HepG2 (cell line): ENCODE measurements at places on chromosomes 16 and 17.
A peak's percentile ranks its signal among the peaks of the same experiment; 100 is the strongest.

DNA sequence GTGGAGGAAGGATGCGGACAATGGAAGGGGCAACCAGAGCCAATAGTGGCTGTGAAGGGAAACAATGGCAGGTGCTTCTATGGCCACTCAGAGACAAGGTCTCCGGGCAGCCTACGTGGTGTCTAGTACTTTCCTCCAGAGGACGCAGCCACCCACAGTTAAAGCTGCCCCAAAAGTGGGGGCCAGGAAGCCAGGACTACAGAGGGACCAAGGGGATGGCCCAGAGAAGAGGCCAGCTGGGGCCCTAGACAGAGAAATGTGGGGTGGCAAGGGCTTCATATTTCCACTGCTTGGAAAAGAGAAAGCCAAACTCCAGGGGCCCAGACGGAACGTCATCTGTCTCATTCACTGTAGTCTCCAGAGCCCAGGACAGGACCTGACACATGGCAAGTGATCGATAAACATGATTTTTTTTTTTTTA lies 837 bp upstream of the PER1 start:
- DNase-seq = no peak

DNA sequence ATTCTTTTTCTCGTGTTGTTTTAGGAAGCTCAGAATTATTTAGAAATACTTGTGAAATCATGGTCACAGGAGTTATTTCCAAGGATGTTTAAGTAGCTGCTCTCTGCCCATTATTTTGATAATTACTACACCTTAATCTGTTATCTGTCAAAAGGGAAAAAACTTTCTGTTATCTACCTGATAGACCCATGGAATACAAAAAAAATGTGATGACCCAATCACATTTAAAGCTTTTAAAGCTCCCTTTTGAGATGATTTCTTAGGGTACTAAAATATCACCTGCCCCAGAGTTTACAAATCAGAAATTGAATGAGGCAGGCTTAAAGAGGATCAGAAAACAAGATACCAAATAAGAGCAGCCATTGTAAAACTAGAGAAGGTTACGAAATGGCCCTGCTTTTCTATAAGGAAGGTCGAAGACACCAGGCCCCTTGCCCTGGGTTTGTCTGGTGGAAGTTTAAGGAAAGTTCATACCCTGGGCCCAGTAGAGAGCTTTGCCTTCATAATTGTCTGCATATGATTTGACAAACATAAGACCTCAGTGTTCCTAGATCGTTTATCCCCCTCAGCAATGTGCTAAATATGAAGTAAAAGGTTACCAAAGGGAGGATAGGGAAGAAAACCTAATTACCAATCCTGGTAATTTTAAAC lies 149.9 kb upstream of the TBX2 start:
- DNase-seq = no peak

- peak; percentile 45 for DNase-seq
These were observed 162.1 kb upstream of the MPHOSPH6 start for GRCh38 chr16:82331974-82332750.

DNA sequence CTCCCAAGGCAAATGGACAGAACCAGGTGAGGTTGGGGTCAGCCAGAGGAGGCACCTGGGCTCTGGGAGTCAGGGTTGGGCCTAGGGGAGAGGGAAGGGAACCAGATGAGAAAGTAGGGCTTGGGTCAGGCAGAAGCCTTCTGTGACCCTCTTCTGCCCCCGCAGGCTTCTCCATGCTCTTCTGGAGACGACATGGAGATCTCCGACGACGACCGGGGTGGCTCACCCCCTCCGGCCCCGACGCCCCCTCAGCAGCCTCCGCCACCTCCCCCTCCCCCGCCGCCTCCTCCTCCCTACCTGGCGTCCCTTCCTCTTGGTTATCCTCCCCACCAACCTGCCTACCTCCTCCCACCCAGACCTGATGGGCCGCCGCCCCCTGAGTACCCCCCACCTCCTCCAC lies 7.9 kb downstream of the SETD1A start:
- no peak for DNase-seq

DNA sequence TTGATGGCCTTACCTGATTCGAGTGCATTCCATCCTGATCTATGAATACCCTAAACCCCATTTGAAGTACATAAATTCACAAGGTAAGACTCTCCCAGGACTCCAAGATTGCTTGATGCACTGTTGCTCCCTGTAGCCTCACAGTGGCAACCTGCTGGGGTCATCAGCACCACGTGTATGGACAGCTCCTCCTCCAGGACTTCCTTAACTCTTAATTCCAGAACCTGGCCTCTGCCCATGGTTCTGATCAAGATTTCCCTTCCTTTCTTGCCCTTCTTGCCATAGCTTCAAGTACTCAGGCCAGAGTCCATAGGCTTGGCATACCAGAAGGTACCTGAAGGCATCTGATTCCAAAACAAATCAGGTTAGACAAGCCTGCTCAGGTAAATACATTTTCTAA lies 34.0 kb upstream of the NLK start:
- DNase-seq = peak; percentile 16

DNA sequence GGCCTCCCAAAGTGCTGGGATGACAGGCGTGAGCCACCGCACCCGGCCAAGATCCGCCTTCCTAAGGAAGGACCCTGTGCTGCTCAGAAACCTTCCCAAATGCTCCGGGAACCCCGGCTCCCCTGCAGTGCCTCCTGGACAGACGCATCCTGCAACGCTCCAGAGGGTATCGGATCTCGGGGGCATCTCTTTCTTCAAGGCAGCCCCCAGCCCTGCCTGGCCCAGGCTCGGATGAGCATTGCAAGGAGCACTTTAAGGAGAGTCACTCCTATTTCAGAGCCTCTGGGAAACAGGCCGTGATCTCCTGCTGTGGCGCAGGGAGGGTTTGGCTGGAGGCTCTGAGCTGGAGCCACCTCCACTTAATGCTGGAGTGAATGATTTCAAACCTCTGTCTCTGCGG lies 17.2 kb upstream of the ABR start:
- DNase-seq = no peak

GRCh38 chr16:80319181-80319580 lies 221.6 kb upstream of the DYNLRB2 start:
- no peak for DNase-seq

GRCh38 chr16:57987441-57988177 lies 12.9 kb downstream of the ZNF319 start:
- DNase-seq = no peak
